Psoas muscle (tissue), 8 donors: ENCODE measurements at places on chromosomes 1 and 21. TPM values are rescaled to one million over a fixed set of nuclear protein-coding genes. Genes with fewer than 3 reads are reported as not detected.
A peak's percentile ranks its signal among the peaks of the same experiment; 100 is the strongest.

DNA sequence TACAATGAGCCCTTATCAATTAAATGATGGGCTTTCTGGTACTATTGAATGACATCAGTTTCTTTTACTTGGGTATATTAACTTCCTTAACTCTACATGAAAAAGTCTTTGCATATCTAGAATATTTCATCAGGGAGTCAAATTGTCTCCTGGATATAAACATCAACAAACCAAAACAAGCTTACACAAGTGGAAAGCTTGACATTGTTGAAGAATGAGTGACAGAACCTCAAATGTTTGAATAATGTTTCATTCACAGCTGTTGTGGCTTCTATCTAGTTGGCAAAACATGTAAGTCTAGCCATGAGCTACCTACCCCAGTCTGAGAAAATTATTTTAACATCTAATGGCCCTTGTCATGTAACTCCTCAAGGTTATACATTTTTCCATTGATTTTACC, 604.8 kb upstream of the ADAMTS5 start:
- no peaks in the 10 kb centered on the region for H3K36me3 ChIP-seq
- H3K27me3 ChIP-seq, result no peaks in the 10 kb centered on the region
- no peak overlapping the region for H3K4me3 ChIP-seq
- DNase-seq, result no peak
- H3K4me1 ChIP-seq, result peaks cover 18% of the 10 kb centered on the region

GRCh38 chr1:61397935-61398334, 315.6 kb downstream of the NFIA start:
- H3K27me3 ChIP-seq, result no peaks in the 10 kb centered on the region
- H3K4me3 ChIP-seq, result peak overlapping the region; percentile 16
- H3K36me3 ChIP-seq, result no peaks in the 10 kb centered on the region
- no peak for DNase-seq

- H3K27ac ChIP-seq, result peak overlapping the region; percentile 68
- H3K4me3 ChIP-seq, result no peak overlapping the region
- DNase-seq, result no peak
These were observed 6.9 kb downstream of the CSRP1 start for GRCh38 chr1:201499795-201500669.

- no peak for DNase-seq
- no peak overlapping the region for H3K27ac ChIP-seq
- no peak overlapping the region for H3K4me3 ChIP-seq
- peaks cover 73% of the 10 kb centered on the region for H3K36me3 ChIP-seq
- no peaks in the 10 kb centered on the region for H3K4me1 ChIP-seq
These were observed 9.5 kb upstream of the YRDC start for GRCh38 chr1:37817481-37817880.

DNA sequence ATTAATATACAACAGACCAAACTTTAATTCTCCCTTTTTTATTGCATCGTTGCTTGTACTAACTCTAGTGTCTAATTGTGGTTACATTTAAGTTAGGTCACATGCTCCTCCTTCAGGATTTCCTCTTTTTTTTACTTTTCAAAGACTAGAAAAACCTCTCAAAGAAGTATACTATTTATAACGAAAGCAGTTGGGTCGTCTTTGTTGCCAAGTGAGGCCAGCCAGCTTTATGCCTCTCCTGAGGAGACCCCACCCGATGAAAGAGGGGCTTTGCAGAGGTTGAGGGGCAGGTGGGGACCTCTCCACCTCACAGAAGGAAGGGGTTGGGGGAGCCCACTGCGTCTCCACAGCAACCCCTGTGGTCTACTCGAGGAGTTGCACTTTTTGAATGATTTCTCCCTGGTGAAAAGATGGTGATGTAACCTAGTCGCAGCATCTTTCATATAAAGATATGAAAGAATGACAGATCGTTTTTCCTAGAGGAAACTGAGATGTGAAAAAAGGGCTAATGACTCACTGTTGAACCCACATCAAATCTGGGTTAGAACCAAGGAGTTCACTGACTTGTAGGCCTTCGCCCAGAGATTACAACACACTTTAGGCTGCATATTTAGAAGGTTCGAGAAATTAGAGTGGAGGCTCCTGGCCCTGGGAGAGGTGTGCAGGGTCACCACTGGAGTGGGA, 6.4 kb downstream of the TGFB2 start:
- peak overlapping the region; percentile 73 for H3K4me3 ChIP-seq
- H3K36me3 ChIP-seq, result no peaks in the 10 kb centered on the region
- H3K27ac ChIP-seq, result peak overlapping the region; percentile 89
- no peaks in the 10 kb centered on the region for H3K27me3 ChIP-seq
- no peak for DNase-seq

GRCh38 chr1:152739841-152740240, 18.0 kb upstream of the KPRP start:
- DNase-seq, result no peak
- no peak overlapping the region for H3K4me3 ChIP-seq
- no peaks in the 10 kb centered on the region for H3K36me3 ChIP-seq
- no peaks in the 10 kb centered on the region for H3K27me3 ChIP-seq
- no peak overlapping the region for H3K27ac ChIP-seq
- no peaks in the 10 kb centered on the region for H3K4me1 ChIP-seq

- H3K27ac ChIP-seq, result no peak overlapping the region
- no peak overlapping the region for H3K4me3 ChIP-seq
- no peak for DNase-seq
- no peaks in the 10 kb centered on the region for H3K4me1 ChIP-seq
These were observed 75.5 kb downstream of the PIK3CD start for GRCh38 chr1:9726905-9727595.

DNA sequence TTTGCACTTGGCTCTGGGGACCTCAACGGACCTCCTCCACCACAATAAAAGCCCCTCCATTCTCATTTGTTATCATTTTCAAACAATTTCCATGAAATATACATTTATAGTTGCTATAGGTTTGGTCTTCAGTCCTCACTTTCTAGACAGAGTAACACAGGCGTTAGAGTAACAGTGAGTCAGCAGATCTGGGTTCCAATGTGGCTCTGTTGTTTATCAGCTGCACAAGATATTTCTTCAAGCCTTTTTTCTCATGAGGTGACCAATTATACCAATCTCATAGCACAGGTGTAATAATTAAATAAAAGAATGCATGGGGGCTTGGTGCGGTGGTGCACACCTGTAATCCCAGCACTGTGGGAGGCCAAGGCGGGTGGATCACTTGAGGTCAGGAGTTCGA, 32.8 kb upstream of the PSMB2 start:
- H3K4me3 ChIP-seq, result no peak overlapping the region
- no peaks in the 10 kb centered on the region for H3K4me1 ChIP-seq
- DNase-seq, result no peak

DNA sequence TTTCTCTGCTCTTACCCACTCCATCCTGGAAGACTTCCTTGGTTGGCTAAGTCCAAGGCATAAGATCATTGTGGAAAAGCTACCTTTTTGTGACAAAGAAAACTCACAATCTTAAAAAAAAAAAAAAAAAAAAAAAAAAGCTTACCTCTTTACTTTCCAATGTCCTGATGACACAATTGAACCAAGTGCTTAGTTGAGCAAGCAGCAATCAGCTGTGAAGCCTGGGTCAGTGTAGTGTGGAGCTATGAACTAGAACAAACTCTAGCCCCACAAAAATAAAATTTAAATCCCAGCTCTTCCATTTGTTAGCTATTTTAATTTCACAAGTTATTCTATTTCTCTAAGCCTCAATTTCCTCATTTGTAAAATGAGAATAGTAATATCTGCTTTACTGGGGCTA, 647.6 kb downstream of the LMO4 start:
- H3K4me3 ChIP-seq, result no peak overlapping the region
- H3K27ac ChIP-seq, result no peak overlapping the region
- no peak for DNase-seq

- no peak overlapping the region for H3K4me3 ChIP-seq
- no peaks in the 10 kb centered on the region for H3K36me3 ChIP-seq
- no peak overlapping the region for H3K27ac ChIP-seq
- no peak for DNase-seq
These were observed 77.9 kb upstream of the TNFSF4 start for GRCh38 chr1:173285048-173285447.

- peaks cover 10% of the 10 kb centered on the region for H3K27me3 ChIP-seq
- peak overlapping the region; percentile 22 for H3K4me3 ChIP-seq
- no peaks in the 10 kb centered on the region for H3K4me1 ChIP-seq
- H3K36me3 ChIP-seq, result no peaks in the 10 kb centered on the region
- no peak overlapping the region for H3K27ac ChIP-seq
These were observed 125.6 kb upstream of the LMO4 start for GRCh38 chr1:87202922-87203655.

GRCh38 chr21:33041981-33042380, 16.2 kb downstream of the OLIG2 start:
- H3K27ac ChIP-seq, result no peak overlapping the region
- no peak overlapping the region for H3K4me3 ChIP-seq
- no peak for DNase-seq
- H3K27me3 ChIP-seq, result peaks cover 2% of the 10 kb centered on the region

GRCh38 chr21:41845310-41846032, 33.7 kb downstream of the PRDM15 start:
- DNase-seq, result no peak
- no peak overlapping the region for H3K27ac ChIP-seq
- H3K4me3 ChIP-seq, result no peak overlapping the region
- no peaks in the 10 kb centered on the region for H3K4me1 ChIP-seq

GRCh38 chr1:158005224-158005623, 11.8 kb downstream of the KIRREL1 start:
- DNase-seq, result no peak
- no peak overlapping the region for H3K4me3 ChIP-seq
- H3K27ac ChIP-seq, result no peak overlapping the region
- H3K27me3 ChIP-seq, result no peaks in the 10 kb centered on the region
- no peaks in the 10 kb centered on the region for H3K36me3 ChIP-seq

- H3K4me3 ChIP-seq, result no peak overlapping the region
- no peak overlapping the region for H3K27ac ChIP-seq
- DNase-seq, result no peak
- H3K27me3 ChIP-seq, result no peaks in the 10 kb centered on the region
- H3K4me1 ChIP-seq, result no peaks in the 10 kb centered on the region
These were observed 43.3 kb downstream of the LRRC53 start for GRCh38 chr1:74468982-74469603.

- peak overlapping the region; percentile 99 for H3K27ac ChIP-seq
- H3K27me3 ChIP-seq, result no peaks in the 10 kb centered on the region
- H3K36me3 ChIP-seq, result no peaks in the 10 kb centered on the region
- peak; percentile 74 for DNase-seq
- H3K4me1 ChIP-seq, result peaks cover 21% of the 10 kb centered on the region
These were observed 1.0 kb upstream of the CDKN2C start for GRCh38 chr1:50968821-50969610.

- H3K4me3 ChIP-seq, result no peak overlapping the region
- H3K27ac ChIP-seq, result no peak overlapping the region
- peaks cover 20% of the 10 kb centered on the region for H3K4me1 ChIP-seq
- no peak for DNase-seq
These were observed 22.0 kb downstream of the MRPL37 start for GRCh38 chr1:54221867-54222484.

DNA sequence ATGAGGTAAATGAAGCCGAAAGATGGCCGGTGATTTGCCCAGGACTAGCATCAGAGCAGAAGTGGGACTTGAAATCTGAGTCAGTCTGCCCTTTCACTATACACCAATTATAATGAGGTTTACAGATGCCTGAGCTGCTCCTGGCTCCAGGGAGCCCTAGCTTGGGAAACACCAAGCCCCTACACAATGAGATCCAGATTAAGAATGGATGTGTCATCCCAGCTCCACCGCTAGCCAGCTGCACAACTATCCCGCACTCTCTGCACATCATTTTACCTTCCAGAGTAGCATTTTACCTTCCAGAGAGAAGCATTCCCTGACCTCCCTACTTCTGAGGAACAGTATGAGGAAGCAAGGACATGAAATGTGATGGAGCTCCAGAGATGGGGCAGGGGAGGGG, 27.0 kb downstream of the SERTAD4 start:
- no peaks in the 10 kb centered on the region for H3K27me3 ChIP-seq
- no peaks in the 10 kb centered on the region for H3K36me3 ChIP-seq
- no peak overlapping the region for H3K27ac ChIP-seq
- no peak for DNase-seq
- H3K4me1 ChIP-seq, result no peaks in the 10 kb centered on the region

DNA sequence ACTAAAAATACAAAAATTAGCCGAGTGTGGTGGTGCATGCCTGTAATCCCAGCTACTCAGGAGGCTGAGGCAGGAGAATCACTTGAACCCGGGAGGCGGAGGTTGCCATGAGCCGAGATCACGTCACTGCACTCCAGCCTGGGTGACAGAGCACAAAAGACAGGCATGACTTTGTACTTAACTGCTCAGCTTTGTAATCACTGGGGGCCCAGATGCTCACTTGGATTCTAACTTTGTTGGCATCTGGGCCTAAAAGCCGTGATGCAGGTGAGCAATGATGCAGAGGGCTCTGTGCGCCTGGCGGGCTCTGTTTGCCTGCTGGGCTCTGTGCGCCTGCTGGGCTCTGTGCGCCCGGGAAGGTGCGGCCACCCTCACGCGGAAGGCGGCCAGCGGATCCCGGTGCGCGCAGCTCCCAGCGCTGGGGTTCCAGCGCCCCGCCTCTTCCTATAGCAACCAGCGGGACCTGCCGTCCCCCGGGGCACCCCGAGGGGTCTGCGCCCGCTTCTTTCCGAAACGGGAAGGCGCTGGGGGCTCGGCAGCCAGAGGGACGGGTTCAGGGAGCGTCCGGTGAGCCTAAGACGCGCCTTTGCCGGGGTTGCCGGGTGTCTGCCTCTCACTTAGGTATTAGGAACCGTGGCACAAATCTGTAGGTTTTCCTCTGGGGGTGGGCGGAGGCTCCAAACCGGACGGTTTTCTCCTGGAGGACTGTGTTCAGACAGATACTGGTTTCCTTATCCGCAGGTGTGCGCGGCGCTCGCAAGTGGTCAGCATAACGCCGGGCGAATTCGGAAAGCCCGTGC, 31.7 kb downstream of the PRMT2 start:
- H3K27me3 ChIP-seq, result no peaks in the 10 kb centered on the region
- no peak for DNase-seq
- H3K4me1 ChIP-seq, result peaks cover 12% of the 10 kb centered on the region
- peak overlapping the region; percentile 49 for H3K4me3 ChIP-seq
- no peak overlapping the region for H3K27ac ChIP-seq

The CAMK2N1 gene
- 6.5 TPM for total RNA-seq

The RXRG gene
- total RNA-seq, result 8.5 TPM

The CAMTA1 gene
- 64.6 TPM for total RNA-seq

The TNNI3K gene
- total RNA-seq, result 0.84 TPM

The ZNF669 gene
- total RNA-seq, result 2.8 TPM

The ITGB2 gene
- 10.7 TPM for total RNA-seq

The METTL25B gene
- total RNA-seq, result 25.6 TPM

The RHCE gene
- total RNA-seq, result 1.1 TPM

The HCRTR1 gene
- 0.18 TPM for total RNA-seq
